ENCODE measurements at places on chromosomes 16 and 17.

GRCh38 chr16:81592353-81592866, 147.8 kb downstream of the CMIP start:
- no peak for DNase-seq

DNA sequence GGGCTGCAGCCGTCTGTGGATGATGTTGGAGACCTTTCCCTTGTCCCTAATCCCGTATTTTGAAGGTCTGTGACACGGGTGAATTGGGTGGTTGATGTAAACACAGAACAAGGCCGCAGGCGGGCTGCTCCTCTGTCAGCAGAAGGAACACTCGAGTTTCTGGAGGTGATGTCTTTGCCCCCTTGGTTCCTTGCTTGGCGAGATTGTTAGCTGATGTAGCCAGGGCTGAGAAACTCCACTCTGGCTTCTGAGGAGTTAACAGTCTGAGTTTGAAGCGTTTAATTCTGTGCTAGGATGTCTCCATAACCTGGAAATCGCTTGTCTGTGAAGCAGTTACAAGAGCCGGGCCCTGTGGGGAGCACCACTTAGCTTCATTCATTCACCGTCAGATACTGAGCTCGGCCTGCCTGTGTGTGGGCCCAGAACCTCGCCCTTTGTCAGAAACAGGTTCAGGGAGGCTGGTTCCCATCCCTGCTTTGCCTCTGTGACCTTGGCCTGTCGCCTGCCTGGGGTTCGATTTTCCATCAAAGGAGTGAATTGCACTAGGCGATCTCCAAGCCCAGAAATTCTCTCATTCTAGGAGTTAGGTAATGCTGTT, 1.3 kb downstream of the MAPK8IP3 start:
- DNase-seq: no peak

DNA sequence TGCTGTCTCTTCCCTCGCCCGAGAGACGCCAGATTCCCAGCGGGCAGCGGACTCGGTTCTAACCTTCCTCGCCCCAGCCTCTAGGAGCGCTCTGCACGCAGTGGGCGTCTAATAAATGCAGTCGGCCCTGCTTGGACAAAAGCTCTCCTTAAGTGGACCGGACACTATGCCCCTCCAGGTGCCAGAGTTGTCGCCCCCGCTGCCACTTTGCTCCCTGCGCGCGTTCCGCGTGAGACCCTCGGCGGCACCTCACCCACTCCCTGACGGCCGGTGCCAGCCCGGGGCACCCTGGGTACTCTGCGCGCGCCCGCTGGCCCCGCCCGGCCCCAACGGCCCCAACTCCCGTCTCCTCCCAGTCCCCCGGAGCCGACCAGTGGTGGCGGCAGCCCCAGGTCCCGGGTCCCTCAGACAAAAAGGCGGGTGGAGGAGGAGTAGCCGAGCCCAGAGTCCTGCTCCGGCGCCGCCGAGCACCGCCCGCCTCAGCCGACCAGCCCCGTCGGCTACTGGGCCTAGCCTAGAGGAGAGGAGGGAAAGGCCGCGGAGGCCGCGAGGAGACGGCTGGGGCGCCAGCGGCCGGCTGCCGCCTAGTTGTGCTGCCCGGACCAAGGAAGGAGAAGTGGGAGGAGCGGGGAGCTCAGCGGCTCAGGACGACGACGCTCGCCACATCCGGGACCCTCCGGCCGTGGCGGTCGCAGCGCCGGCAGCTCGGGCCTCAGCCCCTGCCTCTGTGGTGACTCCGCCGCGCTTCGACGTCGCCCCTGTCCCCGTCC, 123.0 kb downstream of the GOSR1 start:
- DNase-seq: peak; percentile 76

- DNase-seq: peak; percentile 38
Measured at GRCh38 chr17:33113991-33114370, 122.3 kb downstream of the SPACA3 start.

DNA sequence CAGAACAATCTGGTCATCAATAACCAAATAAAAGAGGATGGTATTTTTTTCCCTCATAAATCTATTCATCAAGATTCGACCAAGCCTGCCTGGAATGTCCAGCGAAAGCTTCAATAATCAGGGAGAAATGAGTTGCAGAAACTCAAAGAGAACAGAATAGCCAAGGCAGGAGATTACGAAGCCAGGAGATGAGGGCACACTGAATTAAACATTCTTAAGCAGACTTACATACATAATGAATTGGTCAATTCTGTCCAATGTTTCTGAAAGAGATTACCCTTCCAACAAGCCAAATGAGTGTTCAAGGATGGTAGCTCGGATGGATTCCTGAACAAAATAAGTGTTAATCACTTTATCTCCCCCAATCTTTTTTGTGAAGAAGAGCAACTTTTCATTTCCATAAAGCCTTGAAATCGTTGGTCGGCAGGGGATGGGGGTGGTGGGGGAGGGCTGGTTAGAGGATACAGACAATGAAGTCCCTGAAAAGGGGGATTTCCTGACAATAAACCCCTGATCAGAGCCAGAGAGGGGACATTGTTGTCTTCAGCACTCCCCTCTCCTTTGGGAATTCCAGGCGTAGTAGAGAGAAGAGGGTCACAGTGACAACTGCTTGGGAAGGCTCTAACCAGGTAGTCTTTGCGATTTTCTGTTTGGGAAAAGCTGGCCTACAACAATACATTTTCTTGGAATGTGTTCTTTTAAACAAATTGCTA, 20.7 kb downstream of the TOX3 start:
- DNase-seq: no peak

GRCh38 chr17:6578491-6578890, 22.1 kb upstream of the PITPNM3 start:
- DNase-seq: no peak

DNA sequence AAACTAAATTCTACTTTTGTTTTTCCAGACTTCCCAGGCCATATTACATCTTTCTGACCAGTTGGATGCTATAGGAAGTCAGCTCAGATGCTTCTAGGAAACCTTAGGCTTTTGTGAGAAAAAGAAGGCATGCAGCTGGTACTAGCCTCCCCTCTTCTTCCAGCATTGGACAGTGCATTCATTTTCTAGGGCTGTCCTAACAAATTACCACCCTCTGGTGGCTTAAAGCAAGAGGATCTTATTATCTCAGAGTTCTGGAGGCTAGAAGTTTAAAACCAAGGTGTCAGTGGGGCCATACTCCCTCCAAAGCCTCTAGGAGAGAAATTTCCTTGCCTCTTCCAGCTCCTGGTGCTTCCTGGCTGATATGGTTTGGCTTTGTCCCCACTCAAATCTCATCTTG, 467.8 kb downstream of the SLC39A11 start:
- no peak for DNase-seq

GRCh38 chr17:76845541-76846017, 22.6 kb upstream of the MGAT5B start:
- DNase-seq: peak; percentile 52

DNA sequence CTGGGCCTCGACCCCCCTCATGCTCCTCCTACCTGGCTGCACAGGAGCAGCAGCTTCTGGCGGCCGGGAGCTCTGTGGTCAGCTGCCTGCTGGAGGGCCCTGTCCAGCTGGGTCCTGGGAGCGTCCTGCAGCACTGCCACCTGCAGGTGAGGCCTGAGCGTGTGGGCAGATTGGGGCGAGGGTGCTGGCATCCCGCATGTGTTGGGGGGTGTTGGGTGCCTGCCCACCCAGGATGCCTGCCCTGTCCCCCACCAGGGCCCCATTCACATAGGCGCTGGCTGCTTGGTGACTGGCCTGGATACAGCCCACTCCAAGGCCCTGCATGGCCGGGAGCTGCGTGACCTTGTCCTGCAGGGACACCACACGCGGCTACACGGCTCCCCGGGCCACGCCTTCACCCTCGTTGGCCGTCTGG, 16.5 kb downstream of the FCSK start:
- no peak for DNase-seq

DNA sequence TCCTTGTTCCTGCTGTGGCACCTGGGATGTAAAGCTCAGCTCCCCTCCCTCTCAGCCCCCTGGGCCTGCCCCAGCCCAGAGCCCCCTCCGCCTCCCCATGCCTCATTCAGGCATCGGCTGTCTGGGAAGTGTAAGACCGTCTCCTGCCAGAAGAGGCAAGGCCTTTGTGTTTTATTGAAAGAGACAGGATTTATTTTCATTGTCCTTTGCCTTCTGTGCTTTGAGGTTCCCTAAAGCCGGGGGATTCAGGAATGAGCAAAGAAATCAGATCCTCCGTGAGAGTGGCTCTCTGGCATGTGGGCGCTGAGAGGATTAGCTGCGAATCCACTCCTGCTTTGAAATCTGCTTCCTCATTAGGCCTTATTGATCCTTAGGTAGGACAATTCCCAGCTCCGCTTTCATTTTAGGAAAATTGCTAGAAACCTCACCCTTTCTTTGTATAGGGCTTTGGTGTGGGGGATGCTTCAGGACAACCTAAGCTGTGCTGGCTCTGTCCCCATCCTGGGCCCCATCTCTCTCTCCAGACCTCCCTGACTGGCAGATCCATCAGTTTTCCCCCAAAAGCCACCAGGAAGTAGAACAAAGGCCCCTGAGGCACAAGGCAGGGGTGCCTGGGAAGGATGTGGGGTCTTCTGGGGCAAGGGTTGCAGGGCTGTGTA, 211.5 kb upstream of the TNRC6C start:
- DNase-seq: no peak

DNA sequence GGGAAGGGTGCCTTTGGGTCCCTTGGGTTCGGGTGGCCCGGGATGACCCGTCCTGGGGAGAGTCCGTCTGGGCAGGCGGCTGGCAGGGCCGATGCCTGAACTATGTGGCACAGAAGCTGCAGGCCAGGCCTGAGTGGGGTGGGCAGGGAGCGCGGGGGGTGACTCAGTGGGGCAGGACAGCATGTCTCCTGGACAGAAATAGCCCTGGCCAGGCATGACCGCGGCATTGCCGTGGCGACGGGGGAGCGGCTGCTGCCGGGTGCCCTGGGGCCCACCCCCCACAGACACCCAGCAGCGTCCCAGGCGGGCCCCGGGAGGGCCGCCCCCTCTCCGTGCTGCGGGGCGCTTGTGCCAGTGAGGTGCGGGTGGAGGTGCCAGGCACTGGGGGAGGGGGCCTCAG, 1.8 kb upstream of the C1QTNF8 start:
- no peak for DNase-seq

- DNase-seq: no peak
Measured at GRCh38 chr16:75263963-75264445, 12.6 kb upstream of the BCAR1 start.

GRCh38 chr16:23452572-23453337, at the start of gene COG7:
Gene COG7 (minus strand): TSS chr16:23453189. CDS start chr16:23452994, 195 bp downstream.
- peak; percentile 94 for DNase-seq

GRCh38 chr17:80445726-80446110, 30.7 kb downstream of the NPTX1 start:
- DNase-seq: no peak

- DNase-seq: no peak
Measured at GRCh38 chr16:70724146-70725023, 38.5 kb upstream of the MTSS2 start.

- no peak for DNase-seq
Measured at GRCh38 chr17:77473615-77474226, 333.0 kb downstream of the SEC14L1 start.

GRCh38 chr16:81616321-81617020, 162.6 kb upstream of the PLCG2 start:
- no peak for DNase-seq

DNA sequence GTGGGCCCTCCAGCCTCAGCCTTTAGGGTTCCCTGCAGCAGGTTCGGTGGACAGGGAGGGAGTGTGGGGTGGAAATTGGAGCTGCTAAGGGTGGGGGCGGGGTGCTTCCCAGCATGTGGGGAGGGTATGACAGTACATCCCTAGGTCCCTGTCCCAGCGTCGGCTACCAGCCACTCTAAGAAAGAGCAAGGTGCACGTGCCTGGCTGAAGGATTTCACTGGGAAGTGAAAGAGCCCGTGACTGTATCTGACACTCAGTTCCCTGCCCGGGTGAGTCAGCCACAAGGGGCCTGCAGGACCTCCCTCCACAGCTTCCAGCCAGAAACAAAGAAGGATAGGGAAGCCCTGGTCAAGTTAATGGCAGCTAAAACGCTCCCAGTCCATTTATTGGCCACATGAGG, 4.1 kb downstream of the SNRNP25 start:
- no peak for DNase-seq

- no peak for DNase-seq
Measured at GRCh38 chr17:17058304-17058703, 16.0 kb downstream of the MPRIP start.

DNA sequence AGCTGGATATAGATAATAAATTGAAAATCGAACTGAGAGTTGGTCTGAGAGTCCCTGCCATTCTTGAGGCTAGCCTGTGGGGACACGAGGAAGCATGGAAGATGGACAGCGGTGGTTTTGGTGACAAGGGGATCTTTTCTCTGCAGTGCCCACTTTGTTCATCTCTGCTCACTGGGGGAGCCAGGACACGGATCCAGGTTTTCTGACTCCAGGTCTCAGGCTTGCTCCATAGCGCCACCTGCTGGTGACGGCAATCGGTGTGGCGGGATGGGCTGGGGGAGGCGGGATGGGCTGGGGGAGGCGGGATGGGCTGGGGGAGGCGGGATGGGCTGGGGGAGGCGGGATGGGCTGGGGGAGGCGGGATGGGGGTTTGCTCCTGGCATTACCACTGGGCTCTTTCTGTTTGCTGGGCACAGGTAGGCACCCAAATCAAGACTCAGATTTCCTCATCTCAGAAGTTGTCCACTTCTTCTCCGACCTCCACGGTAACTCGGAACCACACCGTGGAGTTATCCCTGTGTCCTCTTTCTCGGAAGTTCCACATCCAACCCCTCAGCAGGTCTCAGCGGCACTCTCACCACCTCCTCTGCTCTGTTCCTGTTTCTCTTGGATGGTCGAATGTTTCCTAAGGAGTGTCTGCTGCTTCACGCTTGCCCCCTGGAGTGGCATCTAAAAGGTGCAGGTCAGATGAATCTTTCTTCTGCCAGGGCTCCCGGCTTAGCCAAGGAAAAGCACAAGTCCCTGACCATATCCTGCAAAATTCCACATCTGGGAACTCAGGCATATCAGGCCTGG, 142.4 kb downstream of the CYLD start:
- DNase-seq: no peak

DNA sequence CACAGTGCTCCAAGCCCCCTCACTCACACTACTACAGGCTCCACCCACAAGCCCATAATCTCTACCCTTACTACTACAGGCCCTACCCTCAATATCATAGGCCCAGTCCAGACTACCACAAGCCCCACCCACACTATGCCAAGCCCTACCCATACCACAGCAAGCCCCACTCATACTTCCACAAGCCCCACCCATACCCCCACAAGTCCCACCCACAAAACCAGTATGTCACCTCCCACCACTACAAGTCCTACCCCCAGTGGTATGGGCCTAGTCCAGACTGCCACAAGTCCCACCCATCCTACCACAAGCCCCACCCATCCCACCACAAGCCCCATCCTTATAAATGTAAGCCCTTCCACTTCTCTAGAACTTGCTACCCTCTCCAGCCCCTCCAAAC, 13.8 kb downstream of the RIPOR1 start:
- DNase-seq: no peak

Measured in muscle of arm (tissue), 14 donors.